NCI-H1048 (cell line): ENCODE measurements at places on chromosomes 2 and 18.

DNA sequence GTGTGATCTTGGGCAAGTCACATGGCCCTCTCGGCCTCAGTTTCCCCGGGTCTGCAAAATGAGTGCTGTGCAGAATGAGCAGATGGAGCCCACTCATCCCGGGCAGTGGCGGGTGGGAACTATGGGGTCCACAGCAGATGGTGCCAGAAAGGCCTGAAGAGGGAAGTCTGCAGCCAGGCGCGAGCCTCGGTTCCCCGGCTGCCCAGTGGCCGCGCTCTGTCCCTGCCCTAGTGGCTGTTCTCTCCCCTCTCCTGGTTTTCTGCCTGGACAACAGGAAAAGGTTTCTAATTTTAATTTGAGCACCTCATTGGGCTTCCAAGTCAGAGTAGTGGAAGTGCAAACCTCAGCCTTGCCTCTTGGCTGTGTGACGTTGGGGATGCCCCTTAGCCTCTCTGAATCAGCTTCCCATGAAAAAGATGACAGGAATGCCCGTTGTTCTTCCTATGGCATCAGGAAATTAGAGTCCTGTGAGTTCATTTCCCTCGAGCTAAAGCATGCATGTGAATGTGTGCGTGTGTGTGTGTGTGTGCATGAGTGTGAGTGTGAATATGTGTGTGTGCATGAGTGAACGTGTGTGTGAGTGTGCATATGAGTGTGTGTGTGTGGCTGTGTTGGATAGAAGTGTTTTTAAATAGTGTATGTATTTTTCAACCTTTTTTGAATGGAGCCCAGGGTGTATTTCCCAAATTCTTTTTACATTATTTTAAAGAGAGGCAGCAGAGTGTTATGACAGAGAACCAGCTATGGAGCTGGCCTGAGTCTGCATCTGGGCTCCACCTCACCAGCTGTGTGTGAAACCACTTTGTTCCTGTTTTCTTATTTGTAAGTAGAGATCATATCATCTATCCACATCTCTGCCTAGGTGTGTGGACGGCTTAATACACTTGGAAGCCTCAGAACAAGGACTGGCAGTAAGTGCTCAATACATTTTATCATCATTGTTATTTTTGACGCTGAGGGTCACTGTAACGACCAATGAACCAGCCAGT, 41.3 kb downstream of the RRM2 start:
- DNase-seq: no peak

DNA sequence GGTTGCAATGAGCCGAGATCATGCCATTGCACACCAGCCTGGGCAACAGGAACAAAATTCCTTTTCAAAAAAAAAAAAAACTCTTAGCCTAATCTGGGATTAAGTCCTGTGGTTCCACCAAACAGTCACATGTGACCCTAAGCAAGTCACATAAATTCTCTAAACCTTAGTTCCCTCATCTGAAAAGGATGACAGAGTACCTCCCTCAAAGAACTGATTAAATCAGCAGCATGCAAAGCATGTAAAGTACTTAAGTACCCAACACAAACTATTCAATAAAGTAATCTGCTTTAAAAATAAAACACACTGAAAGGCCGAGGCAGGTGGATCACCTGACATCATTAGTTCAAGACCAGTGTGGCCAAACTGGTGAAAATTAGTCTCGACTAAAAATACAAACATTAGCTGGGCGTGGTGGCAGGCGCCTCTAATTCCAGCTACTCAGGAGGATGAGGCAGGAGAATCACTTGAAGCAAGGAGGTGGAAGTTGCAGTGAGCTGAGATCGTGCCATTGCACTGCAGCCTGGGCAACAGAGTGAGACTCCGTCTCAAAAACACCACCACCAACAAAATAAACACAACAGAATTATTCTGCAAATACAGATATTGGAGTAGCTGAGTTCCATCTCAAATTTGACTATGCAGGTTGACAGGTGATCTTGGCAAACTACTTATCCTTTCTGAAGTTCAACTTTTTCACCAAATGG, 7.0 kb downstream of the USP34 start:
- no peak for DNase-seq

GRCh38 chr2:26330114-26330549, 15.8 kb upstream of the SELENOI start:
- DNase-seq: no peak

- DNase-seq: peak; percentile 81
Measured at GRCh38 chr18:13137670-13138419, 80.7 kb upstream of the LDLRAD4 start.

- no peak for DNase-seq
Measured at GRCh38 chr2:109197491-109198418, 68.8 kb downstream of the SH3RF3 start.

DNA sequence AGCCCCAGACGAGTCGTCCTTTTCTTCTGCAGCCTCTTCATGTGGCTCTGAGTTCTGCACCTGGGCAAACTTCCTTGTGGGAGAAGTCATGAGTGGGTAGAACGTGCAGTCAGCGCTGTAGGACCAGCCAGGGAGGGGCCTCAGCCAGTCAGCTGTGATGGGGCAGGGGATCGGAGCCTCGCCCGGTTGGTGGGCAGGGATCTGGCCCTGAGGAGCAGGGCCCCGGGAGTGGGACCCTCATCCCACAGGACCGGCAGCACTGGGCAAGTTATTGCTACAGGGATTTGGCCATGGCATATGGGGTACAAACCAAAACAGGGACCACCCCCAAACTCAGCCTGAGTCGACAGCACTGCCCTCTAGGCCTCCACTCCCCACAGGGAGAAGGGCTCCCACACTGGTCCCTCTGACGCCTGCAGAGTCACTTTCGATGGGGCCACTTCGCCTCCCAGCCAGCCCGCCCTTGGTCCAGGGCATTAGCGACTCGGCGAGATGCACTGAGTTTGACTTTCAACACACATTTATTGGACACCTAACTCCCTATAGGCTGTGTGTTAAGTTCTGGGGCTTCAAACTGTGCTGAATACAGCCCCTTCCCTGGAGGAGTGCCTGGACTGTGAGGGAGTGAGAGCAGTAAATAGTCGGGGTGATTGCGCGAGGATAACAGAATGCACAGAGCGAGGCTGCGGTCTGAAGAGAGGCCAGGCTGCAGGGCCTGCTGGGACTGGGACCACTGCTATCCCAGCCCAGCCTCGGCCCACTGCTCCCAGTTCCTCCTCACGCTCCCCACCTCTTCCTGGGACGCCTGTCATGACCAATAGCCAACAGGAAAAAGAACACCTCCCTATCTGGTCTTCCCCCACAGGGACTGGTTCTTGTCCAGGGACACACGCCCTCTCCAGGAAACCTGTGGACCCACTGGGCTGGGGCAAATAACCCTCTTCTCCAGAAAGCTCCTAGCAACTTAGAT, 55.9 kb downstream of the SDC1 start:
- DNase-seq: no peak

- no peak for DNase-seq
Measured at GRCh38 chr2:150144546-150145298, 342.7 kb downstream of the RND3 start.

DNA sequence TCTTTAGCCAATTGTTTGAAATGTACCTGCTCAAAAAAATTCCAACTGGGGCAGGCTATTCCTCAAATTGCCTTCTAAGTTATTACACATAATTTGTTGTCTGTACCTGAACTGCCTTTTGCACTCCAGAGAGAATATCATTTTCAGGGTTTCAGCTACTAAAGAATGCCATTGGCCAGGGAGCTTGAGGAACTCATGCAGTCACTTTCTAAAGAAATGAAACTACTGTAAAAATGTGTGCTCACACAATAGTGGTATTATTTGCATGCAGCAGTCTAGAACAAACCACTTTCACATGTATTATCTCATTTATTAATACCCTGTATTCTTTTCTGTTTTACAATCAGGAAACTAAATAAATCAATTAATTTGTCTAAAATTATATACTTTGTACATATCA, 152.2 kb downstream of the PID1 start:
- no peak for DNase-seq

DNA sequence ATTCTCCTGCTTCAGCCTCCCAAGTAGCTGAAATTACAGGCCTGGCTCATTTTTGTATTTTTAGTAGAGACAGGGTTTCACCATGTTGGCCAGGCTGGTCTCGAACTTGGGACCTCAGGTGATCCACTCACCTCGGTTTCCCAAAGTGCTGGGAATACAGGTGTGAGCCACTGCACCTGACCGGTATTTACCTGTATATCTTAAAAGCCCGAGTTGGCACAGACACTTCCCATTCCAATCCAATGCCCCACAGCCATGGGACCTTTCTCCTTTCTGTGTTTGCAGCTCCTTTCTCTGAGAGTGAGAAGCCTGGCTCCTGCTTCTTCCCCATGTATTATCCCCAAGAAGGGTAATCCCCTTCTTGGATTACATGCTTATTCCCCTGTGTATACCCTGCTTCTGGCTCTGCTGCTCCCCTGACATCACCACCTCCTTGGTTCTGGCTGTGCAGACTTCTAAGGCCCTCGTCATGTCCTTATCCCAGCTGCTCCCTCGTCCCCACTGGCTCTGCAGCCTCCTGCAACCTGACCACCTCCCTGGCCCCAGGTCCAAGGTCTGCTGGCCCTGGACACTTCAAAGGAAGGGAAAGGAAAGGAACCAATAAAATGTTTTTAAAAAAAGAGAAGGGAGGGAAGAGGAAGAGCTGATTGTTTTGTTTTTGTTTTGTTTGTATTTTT, 52.8 kb downstream of the INPP5D start:
- DNase-seq: no peak

- DNase-seq: no peak
Measured at GRCh38 chr2:62706721-62707521, 1.4 kb downstream of the EHBP1 start.

DNA sequence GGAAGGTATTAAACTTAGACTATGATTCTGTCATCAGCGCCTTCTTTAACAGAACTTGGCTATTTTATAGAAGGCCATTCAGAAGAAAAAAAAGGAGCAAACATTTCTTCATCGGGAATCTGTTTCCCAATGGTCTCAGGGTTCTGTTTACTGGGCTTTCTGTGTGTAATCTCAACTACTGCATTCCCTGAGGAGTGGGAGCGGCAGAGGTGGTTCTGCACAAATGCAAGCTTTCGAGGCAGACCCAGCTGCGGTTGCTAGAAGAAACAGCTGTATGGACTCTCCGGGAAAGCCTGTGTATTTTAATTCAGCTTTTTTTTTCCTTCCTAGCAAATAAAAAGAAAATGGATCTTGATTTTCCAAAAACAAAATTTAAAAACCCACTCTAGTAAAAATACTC, 250.7 kb downstream of the NAPG start:
- no peak for DNase-seq

DNA sequence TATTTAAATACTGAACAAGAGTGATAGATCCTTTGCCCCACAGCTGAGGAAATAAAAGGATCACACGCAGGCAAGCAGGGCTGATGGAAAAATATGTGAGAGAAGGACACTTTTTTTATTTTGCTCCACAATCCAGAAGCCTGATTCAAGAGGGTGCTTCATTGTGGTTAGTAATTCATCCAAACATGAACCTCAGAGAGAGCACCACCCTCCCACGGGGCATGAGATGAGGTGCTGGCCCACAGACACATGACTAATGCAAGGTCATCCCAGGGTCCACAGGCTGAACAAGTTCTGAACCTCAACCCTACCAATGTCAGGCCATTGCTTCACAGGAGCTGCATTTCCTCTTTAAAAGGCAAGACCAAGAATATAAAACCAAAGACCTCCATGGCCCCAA, 239.6 kb downstream of the MREG start:
- no peak for DNase-seq

- DNase-seq: no peak
Measured at GRCh38 chr18:53489266-53489665, 735.2 kb downstream of the MBD2 start.

DNA sequence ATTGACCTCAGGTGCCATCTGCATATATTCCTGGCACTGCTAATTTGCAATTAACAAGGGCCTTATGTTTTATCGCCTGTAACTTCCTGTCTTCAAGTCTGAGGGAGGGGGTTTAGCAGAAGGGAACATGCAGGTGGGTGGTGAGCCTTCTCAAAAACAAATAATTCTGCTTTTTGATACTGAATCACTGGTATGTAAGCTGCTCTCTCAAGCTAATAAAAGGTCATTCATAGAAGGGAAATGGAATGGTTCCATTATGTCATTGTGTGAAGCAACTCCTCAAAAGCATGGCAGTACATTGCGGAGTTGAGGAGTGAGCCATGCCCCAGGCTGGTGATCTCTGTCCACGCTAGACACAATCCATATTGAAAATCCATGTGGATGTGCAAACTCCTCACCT, 414.8 kb upstream of the ID2 start:
- no peak for DNase-seq

DNA sequence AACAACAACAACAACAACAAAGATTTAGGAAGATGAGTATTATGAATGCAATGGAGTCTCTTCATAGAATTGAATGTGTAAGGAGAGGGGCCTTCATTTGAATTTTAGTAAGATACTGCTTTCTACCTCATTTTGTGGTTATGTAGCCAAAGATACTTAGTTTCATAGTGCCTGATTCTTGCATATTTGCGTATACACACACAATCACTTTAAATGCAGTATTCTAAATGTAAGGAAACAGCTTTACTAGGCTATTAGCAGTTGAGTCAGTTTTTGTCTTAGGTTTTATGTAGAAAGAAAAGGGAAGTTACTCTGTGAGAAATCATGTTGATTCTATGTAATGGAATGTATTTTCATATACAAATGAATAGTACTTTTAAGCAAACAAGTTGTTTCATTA, 80.5 kb downstream of the HAUS1 start:
- DNase-seq: no peak

DNA sequence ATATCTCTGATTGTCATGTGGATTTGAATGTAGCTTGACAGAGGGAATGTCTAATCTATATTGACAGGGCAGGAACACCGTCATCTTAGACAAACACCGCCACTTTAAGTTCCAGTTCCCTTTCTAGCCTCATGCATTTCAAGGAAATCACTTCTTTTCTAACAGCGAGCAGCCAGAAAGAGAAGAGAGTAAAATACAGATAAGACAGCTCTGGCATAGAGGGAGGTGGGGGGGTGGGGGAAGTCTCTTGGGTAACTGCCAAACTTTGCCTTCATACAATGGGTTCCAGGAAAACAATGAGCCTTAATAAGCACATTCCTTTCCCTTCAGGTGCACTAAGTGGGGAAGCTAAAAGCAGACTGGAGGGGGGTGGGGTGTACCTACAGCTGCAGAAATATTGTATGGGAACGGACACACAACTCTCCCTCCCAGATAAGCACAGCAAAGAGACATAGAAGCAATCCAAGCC, 37.2 kb downstream of the CASP10 start:
- DNase-seq: no peak

DNA sequence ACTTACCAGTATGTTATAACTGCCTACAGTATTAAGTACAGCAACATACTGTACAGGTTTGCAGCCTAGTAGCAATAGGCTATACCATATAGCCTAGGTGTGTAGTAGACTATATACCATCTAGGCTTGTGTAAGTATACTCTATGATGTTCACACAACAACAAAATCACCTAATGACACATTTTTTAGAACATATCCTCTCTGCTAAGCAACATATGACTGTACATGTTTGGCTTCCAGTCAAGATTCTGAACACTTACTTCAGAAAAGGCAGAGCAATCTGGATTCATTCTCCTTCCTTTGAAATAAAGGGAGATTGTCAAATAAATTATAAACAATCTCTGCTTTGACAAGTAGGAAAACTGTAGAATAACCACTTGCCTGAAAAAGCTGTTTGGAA, 81.8 kb downstream of the EXOC6B start:
- no peak for DNase-seq

GRCh38 chr2:23293063-23293462, 91.9 kb upstream of the KLHL29 start:
- no peak for DNase-seq
